ENCODE measurements at places on chromosomes 4 and X. TPM values are rescaled to one million over a fixed set of nuclear protein-coding genes. Genes with fewer than 3 reads are reported as not detected.

- H3K27ac ChIP-seq: no peak overlapping the region
- no peak for DNase-seq
- H3K4me3 ChIP-seq: no peak overlapping the region
- no peaks in the 10 kb centered on the region for H3K27me3 ChIP-seq
Measured at GRCh38 chrX:154607370-154607769, 11.7 kb downstream of the CTAG1B start.

DNA sequence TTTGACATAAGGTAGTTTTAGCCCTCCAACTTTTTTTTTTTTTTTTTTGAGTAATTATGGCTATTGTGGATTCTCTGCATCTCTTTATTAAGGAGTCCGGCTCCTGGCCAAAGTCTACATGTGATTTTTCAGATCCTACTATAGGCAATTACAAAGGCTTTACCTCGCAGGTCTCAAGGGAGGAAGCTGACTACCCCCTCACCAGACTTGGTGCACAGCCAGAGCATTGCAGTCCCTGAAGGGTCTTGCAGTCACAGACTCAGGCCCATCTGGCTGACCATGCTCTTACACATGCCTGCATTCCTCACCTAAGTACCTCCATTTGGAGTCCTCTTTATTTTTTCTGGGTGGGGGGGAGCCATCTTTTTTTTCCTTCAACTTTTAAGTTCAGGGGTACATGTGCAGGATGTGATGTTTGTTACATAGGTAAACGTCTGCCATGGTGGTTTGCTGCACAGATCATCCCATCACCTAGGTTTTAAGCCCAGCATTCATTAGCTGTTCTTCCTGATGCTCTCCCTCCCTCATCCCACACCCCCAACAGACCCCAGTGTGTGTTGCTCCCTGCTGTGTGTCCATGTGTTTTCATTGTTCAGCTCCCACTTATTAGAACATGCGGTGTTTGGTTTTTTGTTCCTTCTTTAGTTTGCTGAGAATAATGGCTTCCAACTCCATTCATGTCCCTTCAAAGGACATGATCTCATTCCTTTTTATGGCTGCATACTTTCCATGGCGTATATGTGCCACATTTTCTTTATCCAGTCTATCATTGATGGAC lies 88.4 kb upstream of the STIM2 start:
- H3K27me3 ChIP-seq: no peaks in the 10 kb centered on the region
- H3K27ac ChIP-seq: no peak overlapping the region
- no peaks in the 10 kb centered on the region for H3K36me3 ChIP-seq
- DNase-seq: no peak
- H3K4me1 ChIP-seq: no peaks in the 10 kb centered on the region
- no peak overlapping the region for H3K4me3 ChIP-seq

DNA sequence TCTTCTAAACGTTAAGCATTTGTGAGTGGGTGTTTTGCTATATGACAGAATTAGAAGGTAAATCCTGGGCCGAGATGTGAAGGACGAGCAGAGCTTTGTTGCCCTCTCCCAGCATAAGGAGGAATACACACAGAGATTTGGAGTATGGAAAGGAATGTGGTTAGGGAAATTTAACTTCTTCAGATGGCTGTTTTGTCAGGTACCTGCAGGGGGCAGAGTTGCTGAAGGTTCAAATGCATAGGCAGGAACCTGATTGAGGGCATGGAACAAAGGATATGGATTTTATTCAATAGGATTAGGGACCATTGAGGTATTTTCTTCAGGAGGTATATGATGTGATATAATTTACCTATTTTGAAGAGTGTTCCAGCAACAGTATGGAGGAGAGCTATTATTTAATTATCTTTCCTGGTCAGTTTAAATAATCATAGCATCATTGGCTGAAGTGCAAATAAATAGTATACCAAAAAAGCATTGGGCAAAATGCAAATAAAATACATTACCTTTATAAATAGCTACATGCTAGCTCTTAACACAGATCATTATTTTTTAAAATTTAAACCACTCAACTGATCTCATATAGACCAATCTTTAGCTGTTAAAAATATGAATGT lies 143.6 kb downstream of the SLIT2 start:
- DNase-seq: no peak
- H3K4me1 ChIP-seq: no peaks in the 10 kb centered on the region
- no peak overlapping the region for H3K27ac ChIP-seq

Gene COL4A6
- polyA plus RNA-seq: 13.4 TPM

- no peaks in the 10 kb centered on the region for H3K27me3 ChIP-seq
- no peak overlapping the region for H3K27ac ChIP-seq
- no peak for DNase-seq
- no peaks in the 10 kb centered on the region for H3K4me1 ChIP-seq
- no peak overlapping the region for H3K4me3 ChIP-seq
Measured at GRCh38 chr4:115424852-115425251, 311.4 kb upstream of the NDST4 start.

- H3K27me3 ChIP-seq: no peaks in the 10 kb centered on the region
- H3K4me1 ChIP-seq: no peaks in the 10 kb centered on the region
- no peak overlapping the region for H3K4me3 ChIP-seq
Measured at GRCh38 chr4:119028296-119028695, 107.3 kb upstream of the MYOZ2 start.

DNA sequence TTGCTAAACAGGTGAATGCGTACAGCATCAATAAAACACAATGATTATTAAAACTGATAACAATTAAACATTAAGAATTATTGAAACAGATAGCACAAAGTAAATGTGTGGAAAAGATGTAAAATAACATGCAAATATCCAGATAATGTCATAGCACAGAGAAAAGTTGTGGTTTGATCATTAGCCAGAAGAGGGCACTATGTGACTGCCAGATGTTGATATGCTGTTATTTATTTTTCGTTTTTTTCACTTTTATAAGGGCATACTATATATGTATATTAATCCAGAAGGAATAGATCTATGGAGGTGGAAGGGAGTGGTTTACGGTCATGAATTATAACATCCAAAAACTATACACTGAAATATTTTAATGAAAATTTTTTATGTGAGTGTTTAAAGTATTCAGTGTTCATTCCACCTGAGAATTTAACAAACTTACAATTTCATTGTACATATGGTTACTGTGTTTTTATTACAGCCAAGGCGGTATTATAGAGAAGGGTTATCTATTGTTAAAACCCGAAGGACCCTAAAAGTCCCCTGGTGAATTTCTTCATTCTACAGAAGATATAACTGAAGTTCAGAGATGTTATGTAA lies 211.9 kb upstream of the UGT8 start:
- DNase-seq: peak; percentile 42
- no peak overlapping the region for H3K4me3 ChIP-seq
- no peak overlapping the region for H3K27ac ChIP-seq
- no peaks in the 10 kb centered on the region for H3K36me3 ChIP-seq

DNA sequence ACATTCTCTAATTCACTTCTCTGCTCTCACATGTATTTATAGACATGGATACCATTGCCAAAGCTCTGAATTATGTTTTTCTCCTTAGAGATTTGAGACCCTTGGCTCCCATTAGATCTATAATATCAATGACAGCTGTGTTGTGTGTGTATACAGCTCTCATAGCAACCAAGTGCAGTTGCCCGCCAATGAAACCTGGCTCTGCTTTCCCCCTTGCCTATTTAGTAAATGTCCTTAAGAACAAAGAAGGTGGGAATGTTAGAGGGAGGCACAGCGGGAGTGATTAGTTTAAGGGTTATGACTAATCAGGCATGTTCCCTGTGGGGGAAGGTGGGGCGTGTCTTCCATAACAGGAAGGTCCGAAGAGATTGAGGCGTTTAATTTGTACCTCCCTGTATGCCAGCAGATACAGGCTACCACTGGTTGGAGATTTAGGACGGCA lies 100.5 kb upstream of the TBC1D9 start:
- no peak overlapping the region for H3K4me3 ChIP-seq
- no peaks in the 10 kb centered on the region for H3K27me3 ChIP-seq
- no peaks in the 10 kb centered on the region for H3K4me1 ChIP-seq
- H3K36me3 ChIP-seq: no peaks in the 10 kb centered on the region
- DNase-seq: no peak
- H3K27ac ChIP-seq: no peak overlapping the region

- H3K27me3 ChIP-seq: no peaks in the 10 kb centered on the region
- H3K36me3 ChIP-seq: no peaks in the 10 kb centered on the region
- H3K4me1 ChIP-seq: no peaks in the 10 kb centered on the region
- H3K4me3 ChIP-seq: no peak overlapping the region
- H3K27ac ChIP-seq: no peak overlapping the region
Measured at GRCh38 chrX:9501362-9501761, 36.5 kb downstream of the TBL1X start.
